ENCODE measurements at places on chromosomes 5 and 9.

GRCh38 chr9:136058084-136058483, 37.0 kb downstream of the NACC2 start:
- DNase-seq = no peak

GRCh38 chr9:21688108-21689102, 114.0 kb upstream of the MTAP start:
- peak; percentile 35 for DNase-seq

DNA sequence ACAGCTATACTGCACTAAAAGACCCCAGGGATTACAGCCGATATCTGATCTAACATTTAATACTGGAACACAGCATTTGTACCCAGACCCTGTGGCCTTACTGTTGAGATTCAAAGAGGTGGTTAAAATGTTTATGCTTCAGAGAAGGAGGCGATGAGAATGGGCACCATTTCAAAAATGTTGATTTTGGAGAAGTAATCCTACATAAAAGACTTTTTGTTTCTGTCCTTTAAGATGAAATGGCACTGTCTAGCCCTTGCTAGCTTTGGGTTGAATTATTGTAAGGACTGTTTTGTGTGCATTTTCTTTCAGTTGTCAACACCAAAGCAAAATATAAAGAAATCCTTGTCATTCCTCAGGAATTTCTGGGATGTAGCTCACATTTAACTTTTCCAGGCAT, 288.5 kb upstream of the ANKH start:
- no peak for DNase-seq

- DNase-seq = no peak
Observed at GRCh38 chr5:13378091-13378490, 566.4 kb downstream of the DNAH5 start.

DNA sequence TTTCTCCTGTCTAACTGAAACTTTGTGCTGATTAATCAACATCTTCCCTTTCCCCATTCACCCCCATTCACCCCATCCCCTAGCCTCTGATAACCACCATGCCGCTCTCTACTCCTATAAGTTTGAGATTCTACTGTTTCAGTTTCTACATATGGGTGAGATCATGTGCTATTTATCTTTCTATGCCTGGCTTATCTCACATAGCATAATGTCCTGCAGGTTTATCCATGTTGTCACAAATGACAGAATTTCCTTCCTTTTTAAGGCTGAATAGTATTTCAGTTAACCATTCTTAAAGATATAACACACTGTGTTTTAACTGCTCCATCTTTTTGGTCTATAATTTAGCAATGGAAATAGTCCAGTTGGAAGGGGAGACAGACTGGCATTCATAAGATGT, 205.1 kb downstream of the SNCAIP start:
- DNase-seq = no peak
